ENCODE measurements at places on chromosomes 1 and 21. TPM values are rescaled to one million over a fixed set of nuclear protein-coding genes. Genes with fewer than 3 reads are reported as not detected.

RAB25 gene
- total RNA-seq: 1.2 TPM

DNA sequence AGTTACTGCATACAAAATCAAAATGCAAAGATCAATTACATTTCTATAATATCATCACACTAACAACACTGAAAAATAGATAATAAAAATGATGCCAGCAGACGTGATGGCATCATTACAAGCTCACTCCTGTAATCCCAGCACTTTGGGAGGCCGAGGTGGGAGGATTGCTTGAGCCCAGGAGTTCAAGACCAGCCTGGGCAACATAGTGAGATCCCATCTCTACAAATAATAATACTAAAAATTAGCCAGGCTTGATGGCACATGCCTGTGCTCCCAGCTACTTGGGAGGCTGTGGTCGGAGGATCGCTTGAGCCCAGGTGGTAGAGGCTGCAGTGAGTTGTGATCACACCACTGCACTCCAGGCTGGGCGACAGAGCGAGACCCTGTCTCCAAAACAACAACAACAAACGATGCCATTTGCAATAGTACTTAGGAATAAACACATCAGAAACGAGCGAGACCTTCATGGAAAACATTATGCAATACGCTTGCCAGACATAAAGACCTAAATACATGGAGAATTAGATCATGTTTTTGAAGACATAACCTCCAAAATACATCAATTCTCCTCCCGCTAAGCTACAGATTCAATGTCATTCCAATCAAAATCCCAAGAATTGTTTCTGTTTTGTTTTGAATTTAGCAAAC is 86.6 kb upstream of the ERRFI1 start:
- DNase-seq: no peak
- H3K4me1 ChIP-seq: peaks cover 6% of the 10 kb centered on the region
- H3K36me3 ChIP-seq: no peaks in the 10 kb centered on the region
- no peak overlapping the region for H3K4me3 ChIP-seq
- H3K27ac ChIP-seq: no peak overlapping the region

NBPF19 gene
- total RNA-seq: 36.9 TPM

TNN gene
- 0.16 TPM for total RNA-seq

MAP3K21 gene
- 80.2 TPM for total RNA-seq

GRCh38 chr1:87942165-87942564 is 613.5 kb downstream of the LMO4 start:
- no peaks in the 10 kb centered on the region for H3K4me1 ChIP-seq
- no peaks in the 10 kb centered on the region for H3K36me3 ChIP-seq
- no peaks in the 10 kb centered on the region for H3K27me3 ChIP-seq
- no peak overlapping the region for H3K4me3 ChIP-seq

- no peaks in the 10 kb centered on the region for H3K4me1 ChIP-seq
- DNase-seq: no peak
These were observed 19.6 kb upstream of the C1orf159 start for GRCh38 chr1:1135339-1136136.

OR2L2 gene
- 0.56 TPM for total RNA-seq

- no peak overlapping the region for H3K4me3 ChIP-seq
- H3K4me1 ChIP-seq: peaks cover 7% of the 10 kb centered on the region
- H3K27me3 ChIP-seq: no peaks in the 10 kb centered on the region
These were observed 4.4 kb downstream of the FOXD3 start for GRCh38 chr1:63326473-63327380.

DNA sequence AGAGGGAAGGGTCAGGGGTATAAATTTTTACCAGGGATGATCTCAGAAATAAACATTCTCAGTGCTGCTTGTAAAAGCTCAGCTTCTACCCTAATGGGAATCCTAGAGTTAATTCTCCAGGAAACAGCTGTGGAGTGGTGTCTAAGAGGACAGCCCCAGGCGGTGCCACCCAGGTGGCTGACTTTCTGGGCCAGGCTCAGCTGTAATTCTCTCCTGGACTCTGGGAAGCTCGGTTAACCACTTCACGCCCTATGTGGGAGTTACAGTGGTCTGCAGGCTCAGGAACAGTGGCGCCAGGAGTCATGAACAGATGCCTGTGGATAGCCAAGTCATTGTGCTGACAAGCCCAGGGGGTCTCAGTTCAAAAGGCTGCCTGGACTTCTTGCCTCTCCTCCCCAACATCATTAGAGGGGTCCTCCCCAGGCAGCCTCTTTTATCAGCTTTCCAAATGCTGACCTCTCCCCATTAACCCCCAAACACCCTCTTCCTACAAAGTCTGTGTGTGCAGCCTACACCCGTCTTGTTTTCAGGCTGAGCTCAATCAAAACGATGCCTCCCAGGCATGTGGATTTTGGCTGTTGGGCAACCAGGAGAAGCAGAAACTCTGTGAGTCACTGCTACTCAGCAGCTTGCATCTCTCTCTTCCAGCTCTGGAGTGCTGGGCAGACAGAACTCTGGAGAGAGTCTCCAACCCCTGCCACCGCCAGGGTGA is 1.2 kb downstream of the HHIPL2 start:
- no peaks in the 10 kb centered on the region for H3K27me3 ChIP-seq
- DNase-seq: no peak
- H3K4me1 ChIP-seq: no peaks in the 10 kb centered on the region
- no peaks in the 10 kb centered on the region for H3K36me3 ChIP-seq

YIPF1 gene
- 35.9 TPM for total RNA-seq

- no peaks in the 10 kb centered on the region for H3K36me3 ChIP-seq
- no peak overlapping the region for H3K4me3 ChIP-seq
- DNase-seq: no peak
- no peak overlapping the region for H3K27ac ChIP-seq
- no peaks in the 10 kb centered on the region for H3K27me3 ChIP-seq
These were observed 24.2 kb downstream of the MAEL start for GRCh38 chr1:167013108-167013929.

- H3K36me3 ChIP-seq: no peaks in the 10 kb centered on the region
- H3K4me3 ChIP-seq: no peak overlapping the region
- H3K27ac ChIP-seq: no peak overlapping the region
These were observed 37.2 kb upstream of the C1orf115 start for GRCh38 chr1:220652995-220653394.

FAM72C gene
- total RNA-seq: 3.8 TPM

AVPR1B gene
- not detected for total RNA-seq

MIS18A gene
- 32.6 TPM for total RNA-seq

GRCh38 chr1:10074852-10075730 is 42.3 kb downstream of the UBE4B start:
- H3K4me1 ChIP-seq: peaks cover 11% of the 10 kb centered on the region
- no peaks in the 10 kb centered on the region for H3K27me3 ChIP-seq
- no peaks in the 10 kb centered on the region for H3K36me3 ChIP-seq

- H3K36me3 ChIP-seq: no peaks in the 10 kb centered on the region
- H3K4me3 ChIP-seq: no peak overlapping the region
- H3K27me3 ChIP-seq: no peaks in the 10 kb centered on the region
These were observed 17.8 kb downstream of the ABCG1 start for GRCh38 chr21:42236693-42237092.

GRCh38 chr21:33403128-33403785 is at the start of gene IFNGR2:
Gene IFNGR2 (plus strand): TSS chr21:33403413. CDS start chr21:33403544, 131 bp downstream.
- peak; percentile 43 for DNase-seq
- no peaks in the 10 kb centered on the region for H3K36me3 ChIP-seq
- H3K4me3 ChIP-seq: peak within 1 kb of the TSS; percentile 80
- H3K27me3 ChIP-seq: no peaks in the 10 kb centered on the region
- peaks cover 16% of the 10 kb centered on the region for H3K4me1 ChIP-seq

GRCh38 chr1:7922301-7922700 is 18.3 kb downstream of the TNFRSF9 start:
- no peak for DNase-seq
- no peaks in the 10 kb centered on the region for H3K4me1 ChIP-seq
- H3K4me3 ChIP-seq: no peak overlapping the region
- H3K27me3 ChIP-seq: no peaks in the 10 kb centered on the region
- no peaks in the 10 kb centered on the region for H3K36me3 ChIP-seq

GRCh38 chr21:46226146-46226545 is 2.4 kb downstream of the LSS start:
- H3K27me3 ChIP-seq: no peaks in the 10 kb centered on the region
- peak; percentile 28 for DNase-seq
- H3K4me3 ChIP-seq: no peak overlapping the region
- peak overlapping the region; percentile 45 for H3K27ac ChIP-seq
- H3K4me1 ChIP-seq: peaks cover 19% of the 10 kb centered on the region

PTPRU gene
- total RNA-seq: 21.7 TPM

- H3K36me3 ChIP-seq: no peaks in the 10 kb centered on the region
- no peak for DNase-seq
- H3K27me3 ChIP-seq: no peaks in the 10 kb centered on the region
- H3K4me3 ChIP-seq: no peak overlapping the region
- no peak overlapping the region for H3K27ac ChIP-seq
- H3K4me1 ChIP-seq: no peaks in the 10 kb centered on the region
These were observed 11.0 kb upstream of the C1QA start for GRCh38 chr1:22625262-22625925.

BACE2 gene
- 21.8 TPM for total RNA-seq

CLDN17 gene
- not detected for total RNA-seq

CFHR3 gene
- total RNA-seq: not detected

DNA sequence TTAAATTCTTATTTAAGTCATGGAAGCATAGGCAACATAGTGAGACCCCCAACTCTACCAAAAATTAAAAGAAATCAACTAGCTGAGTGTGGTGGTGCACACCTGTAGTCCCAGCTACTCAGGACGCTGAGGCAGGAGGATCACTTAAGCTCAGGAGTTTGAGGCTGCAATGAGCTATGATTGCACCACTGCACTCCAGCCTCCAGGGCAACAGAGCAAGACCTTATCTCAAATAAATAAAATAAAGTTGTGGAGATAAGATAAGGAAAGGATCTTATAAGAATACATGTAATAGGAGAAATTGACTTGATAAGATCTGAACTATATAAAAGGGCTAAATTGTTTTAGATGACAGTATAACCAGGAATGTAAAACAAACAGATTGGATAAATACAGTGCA is 2.3 kb upstream of the BATF3 start:
- peaks cover 4% of the 10 kb centered on the region for H3K4me1 ChIP-seq
- H3K27ac ChIP-seq: no peak overlapping the region
- peaks cover 4% of the 10 kb centered on the region for H3K27me3 ChIP-seq
- H3K36me3 ChIP-seq: no peaks in the 10 kb centered on the region
- DNase-seq: no peak

KCNQ4 gene
- total RNA-seq: 1.4 TPM

DNA sequence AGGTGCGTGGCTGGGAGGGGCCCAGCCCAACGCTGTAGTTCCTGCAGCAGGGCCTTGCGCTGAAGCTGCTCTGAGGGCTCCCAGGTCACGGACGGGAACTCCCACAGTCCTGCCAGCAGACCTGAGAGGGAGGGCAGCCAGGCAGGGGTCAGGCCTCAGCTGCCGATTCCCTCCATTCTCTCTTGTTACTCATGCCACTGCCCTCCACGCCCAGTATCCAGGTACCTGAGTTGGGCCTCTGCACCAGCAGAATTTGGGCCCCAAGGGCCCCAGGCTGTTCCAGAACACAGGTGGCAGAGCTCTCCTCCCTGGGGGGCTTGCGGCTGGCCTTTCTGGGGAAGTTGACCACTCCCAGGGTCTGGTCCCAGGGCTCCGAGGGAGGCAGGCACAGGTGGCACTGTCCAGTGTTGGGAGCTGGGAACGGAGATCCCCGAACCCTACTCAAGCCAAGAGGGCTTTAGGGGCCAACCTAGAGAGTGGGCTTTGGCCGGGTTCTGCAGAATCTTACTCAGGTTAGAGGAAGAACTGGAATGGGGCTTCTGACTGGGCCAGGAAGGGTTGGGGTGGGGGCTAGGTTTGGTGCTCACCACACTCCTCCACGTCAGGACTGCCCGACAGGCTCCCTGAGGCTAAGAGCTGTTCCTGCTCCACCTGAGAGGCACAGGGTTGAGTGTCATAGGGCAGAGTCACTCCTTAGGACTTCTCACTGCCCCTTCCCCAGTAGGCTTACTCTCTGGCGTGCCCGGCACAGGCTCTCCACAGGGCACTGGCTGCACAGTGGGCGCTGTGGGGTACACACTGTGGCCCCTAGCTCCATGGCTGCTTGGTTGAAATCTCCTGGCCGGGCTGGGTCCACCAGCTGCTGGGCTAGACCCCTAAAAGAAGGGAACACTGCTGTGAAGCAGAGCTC is 5.0 kb downstream of the HPDL start:
- peaks cover 9% of the 10 kb centered on the region for H3K4me1 ChIP-seq
- no peaks in the 10 kb centered on the region for H3K27me3 ChIP-seq
- no peaks in the 10 kb centered on the region for H3K36me3 ChIP-seq
- H3K27ac ChIP-seq: no peak overlapping the region

SLC44A3 gene
- 2.7 TPM for total RNA-seq

DNA sequence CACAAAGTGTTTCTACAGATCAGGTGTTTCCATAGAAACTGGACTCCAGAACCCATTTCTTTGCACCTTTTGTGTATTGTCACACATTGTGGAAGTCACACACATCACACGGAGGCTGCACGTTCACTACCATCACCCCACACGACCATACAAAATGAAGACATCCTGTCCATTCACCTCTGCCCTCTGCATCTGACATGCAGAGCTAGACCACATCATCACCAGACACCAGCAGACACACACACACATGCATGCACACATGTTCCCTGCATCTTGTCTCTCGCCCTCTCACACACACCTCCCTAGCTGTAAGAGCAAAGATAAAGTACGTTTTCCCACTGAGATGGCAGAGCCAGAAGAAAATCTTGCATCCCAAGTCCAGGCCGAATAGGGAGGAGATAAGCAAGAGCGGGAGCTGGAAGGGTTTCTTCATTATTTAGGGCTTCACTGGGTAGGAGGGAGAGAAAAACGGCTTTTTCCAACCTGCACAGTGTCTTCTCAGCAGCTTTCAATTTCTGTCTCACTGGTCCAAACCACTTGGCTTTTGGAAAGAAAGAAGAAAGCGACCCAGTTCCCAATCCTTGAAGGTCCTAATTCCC is 709 bp downstream of the PRELP start:
- DNase-seq: no peak
- H3K36me3 ChIP-seq: no peaks in the 10 kb centered on the region
- H3K27me3 ChIP-seq: no peaks in the 10 kb centered on the region

- H3K36me3 ChIP-seq: no peaks in the 10 kb centered on the region
- no peak overlapping the region for H3K27ac ChIP-seq
- no peaks in the 10 kb centered on the region for H3K27me3 ChIP-seq
- DNase-seq: no peak
- H3K4me1 ChIP-seq: peaks cover 5% of the 10 kb centered on the region
These were observed 99.9 kb downstream of the XCL2 start for GRCh38 chr1:168443899-168444298.

ARHGAP29 gene
- 41.7 TPM for total RNA-seq

TXNDC12 gene
- total RNA-seq: 33.3 TPM

DNA sequence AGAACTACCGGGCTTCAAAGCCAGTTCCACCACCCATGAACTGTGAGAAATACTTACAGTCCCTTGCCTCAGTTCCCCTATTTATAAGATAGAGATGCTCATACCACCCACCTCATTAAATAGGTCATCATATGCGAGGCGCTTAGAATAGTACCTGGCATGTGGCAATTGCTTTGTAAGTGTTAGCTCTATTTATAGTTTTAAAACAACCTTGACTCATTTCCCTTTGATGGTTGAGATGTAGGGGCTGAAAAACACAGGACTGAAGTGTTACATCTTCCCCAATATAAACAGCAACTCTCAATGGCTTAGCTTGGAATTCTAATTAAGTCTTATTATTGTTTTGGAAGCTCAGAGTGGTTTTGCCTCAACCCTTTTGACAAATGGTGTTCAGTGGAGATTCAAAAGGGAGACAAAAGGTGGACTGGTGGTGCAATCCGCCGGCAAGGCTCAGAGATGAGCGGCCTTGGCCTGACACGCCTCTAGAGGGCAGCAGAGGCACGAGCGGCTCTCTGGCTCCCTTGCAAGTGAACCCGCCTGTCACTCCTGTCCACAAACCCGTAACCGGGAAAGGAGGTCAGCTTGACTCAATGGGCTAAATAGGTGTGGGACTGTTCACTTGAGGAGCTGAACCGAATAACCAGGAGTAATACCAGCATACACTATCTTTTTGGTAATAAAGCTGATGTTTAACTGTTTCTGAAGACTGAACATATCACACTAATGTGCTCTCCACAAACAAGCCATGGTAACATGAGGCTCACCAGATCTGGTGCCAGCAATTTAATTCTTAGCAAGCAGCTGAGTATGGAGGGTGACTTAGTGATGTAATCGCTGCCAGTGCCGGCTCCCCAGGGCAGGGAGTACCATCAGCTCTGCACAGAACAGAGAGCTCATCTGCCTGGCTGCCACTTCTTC is 19.5 kb upstream of the SMYD2 start:
- H3K27me3 ChIP-seq: no peaks in the 10 kb centered on the region
- peak; percentile 92 for DNase-seq

Data from testis (tissue), 5 donors.